NCI-H69 (cell line): ENCODE measurements at places on chromosomes 2 and 18.

GRCh38 chr2:88117973-88118372 lies 9.9 kb downstream of the FABP1 start:
- no peak for DNase-seq

DNA sequence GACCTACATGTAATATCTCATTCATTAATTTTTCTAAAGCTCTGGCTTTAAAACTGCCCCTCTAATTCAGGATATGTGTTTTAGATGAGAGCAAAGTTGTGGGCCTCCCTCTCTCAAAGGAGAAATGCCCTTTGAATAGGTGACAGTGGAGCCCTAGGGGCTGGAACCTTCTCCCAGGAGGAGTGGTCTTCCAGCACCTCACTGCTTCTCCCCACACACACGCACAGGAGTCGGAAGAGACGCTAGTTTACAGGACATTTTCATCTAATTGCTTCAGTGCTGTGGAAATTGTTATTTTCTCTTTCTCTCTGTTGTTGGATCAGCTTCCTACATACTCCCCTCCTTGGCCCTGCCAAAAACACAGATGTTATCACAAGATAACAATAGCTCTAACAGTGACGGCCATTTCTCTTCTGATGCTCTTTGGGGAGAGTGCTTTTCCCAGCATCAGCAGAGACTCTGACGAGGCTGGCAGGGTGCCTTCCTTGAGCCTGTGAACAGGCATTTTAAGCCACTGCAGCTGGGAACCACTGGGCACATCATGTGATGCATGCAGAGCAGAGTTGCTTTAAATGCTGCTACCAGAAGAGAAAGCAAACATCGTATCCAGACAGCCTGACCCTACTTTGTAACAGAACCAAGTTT lies 209.4 kb upstream of the SP5 start:
- DNase-seq, result peak; percentile 40

DNA sequence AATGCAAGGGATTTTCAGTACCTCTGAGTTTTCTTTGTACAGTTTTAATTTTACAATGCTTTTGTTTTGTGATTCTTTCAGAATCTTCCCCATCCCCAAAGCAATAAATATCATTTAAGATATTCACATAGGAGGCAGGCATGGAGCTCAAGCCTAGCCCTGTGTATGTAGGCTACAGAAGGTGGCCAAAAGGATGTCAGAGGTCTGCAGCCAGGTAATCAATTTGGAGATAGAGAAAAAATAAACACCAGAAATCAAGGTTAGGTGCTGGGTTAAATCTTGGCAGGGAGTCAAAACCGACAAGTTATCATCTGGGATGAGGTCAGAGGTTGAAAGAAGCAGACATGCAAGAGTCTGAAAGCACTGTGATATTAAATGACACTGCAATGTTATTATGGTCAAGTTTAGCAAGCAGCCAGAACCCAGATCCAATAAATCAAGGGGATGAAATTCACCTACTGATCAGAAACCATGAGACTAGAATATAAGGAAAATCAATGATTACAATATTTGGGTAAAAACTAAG lies 45.1 kb upstream of the LRP1B start:
- peak; percentile 59 for DNase-seq

- no peak for DNase-seq
Observed at GRCh38 chr2:11949732-11950523, 203.5 kb downstream of the LPIN1 start.

DNA sequence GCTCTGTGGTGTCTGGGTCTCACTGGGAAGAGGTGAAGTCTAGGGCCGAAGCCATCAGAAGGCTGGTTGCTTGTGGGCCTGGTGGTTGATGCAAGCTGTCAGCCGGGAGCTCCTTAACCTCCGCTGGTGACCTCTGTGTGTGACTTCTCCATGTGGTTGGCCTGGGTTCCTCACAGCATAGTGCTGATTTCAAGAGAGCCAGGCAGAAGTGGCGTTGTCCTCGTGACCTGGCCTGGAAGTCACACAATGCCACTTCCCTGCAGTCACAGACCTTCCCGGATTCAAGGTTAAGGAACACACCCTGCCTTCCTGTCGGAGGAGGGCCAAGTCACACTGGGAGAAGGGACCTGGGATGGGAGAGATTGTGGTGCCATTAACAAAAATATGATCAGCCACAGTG lies 303.7 kb upstream of the HS6ST1 start:
- no peak for DNase-seq

DNA sequence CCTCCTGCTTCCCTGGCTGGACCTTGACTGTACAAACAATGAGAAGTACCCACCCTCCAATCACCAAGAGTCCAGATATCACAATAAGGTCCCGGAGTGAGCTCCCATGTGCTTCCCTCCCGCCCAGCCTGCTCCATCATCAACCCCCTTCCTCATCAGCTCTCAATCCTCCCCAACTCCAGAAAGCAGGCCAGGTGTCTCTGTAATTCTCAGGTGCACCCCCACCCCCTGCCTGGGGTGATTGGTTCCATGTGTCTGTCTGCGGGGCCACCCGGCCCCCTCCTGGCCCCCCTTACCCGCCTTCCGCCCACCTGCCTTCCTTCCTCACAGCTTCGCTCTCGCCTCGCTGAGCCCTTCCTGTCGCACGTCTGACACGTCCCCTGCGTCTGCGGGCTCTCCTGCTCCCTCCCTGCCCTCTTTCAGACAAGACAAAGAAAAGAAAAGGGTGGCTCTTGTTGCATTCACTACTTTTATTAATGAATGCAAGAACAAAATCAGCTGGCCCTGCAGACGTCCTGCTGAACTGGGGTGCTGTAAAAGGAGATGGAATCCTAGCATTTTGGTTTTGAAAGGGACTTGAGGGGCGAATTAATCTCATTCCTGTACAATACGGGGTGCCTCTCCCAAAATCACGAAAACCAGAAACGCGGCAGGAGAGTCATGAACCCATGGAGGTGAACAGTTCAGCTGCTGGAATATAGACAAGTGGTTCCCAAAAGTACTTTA lies 26.5 kb upstream of the IGFBP2 start:
- peak; percentile 93 for DNase-seq

DNA sequence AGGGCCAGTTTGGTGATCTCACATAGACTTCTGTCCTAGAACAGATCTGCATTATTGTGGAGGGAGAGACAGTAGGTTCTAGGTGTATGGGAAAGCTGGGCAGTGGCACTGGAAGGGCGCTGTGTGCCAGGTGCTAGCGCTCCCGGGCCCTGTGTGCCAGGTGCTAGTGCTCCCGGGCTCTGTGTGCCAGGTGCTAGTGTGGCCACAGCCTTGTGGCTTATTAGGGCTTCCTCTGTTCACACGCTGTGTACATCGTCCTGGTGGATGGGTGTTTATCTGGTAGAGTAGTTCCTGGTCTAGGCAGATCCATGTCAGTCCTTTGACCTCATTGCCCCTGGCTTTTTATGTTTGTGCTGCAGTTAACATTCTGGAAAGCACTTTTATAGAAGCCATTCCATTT lies 263.4 kb downstream of the AGAP1 start:
- no peak for DNase-seq
